ENCODE measurements at places on chromosomes 13 and 19.

DNA sequence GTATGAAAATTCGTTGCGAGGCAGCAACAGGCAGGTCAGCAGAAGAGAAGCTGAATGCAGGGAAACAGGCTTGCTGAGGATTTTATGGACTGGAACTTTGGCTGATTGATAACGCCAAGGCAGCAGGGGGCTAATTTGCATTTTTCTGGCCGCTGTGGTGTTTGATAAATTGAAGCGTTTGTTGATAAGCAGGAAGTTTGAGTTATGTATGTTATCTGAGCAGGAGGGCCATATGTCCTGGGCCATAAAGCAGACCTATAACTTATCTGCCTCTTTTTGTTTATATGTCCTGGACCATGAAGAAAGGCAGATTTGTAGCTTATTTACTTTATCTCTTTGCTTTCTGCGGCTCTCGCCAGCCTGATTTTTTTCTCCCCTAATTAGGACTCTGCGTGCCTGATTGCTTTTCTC is 65.9 kb downstream of the ZNF627 start:
- DNase-seq = peak; percentile 17

- DNase-seq = no peak
These were observed 373.0 kb downstream of the FGF14 start for GRCh38 chr13:102028868-102029267.

DNA sequence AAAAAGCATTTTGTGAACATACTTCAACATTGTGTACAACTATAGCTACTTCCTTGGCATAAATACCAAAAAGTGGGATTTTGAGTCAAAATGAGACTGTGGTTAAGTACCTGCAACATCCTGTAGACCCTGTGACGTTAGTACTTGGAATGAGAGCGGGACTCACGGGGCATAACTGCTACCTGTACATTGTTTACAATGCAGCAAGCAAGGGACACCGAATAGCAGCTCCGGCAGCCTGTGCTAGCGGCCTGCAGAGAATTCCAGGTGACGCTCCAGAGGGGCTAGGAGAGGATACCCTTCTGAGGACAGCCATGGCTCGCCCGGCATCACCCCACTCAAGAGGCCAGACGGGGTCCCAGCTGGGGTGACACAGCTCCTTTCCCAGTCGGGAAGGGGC is 824 bp upstream of the ZNF331 start:
- no peak for DNase-seq

DNA sequence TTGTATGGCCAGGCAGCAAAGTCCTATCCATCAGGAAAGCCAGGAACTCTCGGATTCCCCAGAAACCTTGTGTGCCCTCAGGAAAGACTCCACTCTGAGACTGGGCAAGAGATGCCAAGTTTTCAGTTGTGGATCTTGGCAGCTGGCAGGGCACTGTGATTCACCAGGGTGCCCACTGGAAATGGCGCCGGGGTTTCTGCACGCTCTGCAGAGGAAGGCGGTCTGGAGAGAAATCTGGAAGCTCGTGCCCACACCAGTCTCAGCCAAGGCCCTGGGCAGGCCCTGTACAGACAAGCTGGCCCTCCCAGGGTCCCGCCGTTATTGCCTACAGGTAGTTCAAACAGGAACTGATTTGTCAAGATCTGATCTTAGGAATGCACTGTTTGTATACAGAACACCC is 4.9 kb downstream of the NAPA start:
- DNase-seq = no peak

- DNase-seq = no peak
These were observed 19.7 kb upstream of the GTF3A start for GRCh38 chr13:27404680-27405079.

DNA sequence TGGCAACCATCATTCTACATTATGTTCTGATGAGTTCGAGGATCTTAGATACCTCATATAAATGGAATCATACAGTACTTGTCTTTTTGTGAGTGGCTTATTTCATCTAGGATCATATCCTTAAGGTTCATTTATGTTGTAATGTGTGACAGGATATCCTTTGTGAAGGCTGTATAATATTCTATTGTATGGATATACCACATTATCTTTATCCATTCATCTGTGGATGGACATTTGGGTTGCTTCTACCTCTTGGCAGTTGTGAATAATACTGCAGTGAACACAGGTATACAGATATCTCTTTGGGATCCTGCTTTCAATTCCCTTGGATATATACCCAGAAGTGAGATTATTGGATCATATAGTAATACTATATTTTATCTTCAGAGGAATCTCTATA is 33.2 kb upstream of the RFC3 start:
- DNase-seq = no peak

DNA sequence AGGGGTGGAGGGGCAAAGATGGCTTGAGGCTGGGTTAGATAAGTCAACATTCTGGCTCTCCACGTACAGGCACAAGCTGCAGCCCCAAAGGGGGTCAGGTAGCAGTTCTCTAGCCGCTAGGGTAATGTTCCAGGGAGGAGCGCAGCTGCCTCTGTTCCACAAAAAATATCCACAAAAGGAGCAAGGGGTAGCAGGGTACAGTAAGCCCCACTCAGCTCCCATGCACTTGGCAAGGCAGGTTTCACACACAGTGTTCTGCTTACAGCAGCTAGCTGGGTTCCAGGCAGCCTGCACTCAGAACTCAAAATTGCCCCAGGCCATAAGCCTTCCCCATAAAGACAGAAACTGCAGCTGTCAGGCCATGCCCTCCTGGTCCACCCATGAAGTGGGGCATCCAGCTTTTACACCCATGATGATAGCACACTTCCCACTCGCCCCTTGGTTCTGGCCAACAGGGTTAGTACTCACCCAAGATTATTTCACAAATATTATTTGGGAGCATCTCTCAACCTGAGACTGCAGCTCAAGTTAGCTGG is 130.0 kb downstream of the CYSLTR2 start:
- DNase-seq = no peak

DNA sequence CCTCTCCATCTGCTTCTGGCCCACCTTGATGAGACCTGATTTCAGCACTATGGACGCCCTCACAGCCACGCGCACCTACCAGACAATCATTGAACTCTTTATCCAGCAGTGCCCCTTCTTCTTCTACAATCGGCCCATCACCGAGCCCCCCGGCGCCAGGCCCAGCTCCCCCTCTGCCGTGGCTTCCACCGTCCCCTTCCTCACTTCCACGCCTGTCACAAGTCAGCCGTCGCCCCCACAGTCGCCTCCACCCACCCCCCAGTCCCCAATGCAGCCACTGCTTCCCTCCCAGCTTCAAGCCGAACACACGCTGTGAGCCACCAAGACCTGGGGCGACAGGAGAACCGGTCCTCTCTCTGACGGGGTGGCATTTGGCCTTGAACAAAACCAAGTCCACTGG is 19.3 kb upstream of the NPAS1 start:
- DNase-seq = no peak

All from mesenchymal stem cell (in vitro differentiated cells and primary cell).